ENCODE measurements at places on chromosomes 6 and 20.
A peak's percentile ranks its signal among the peaks of the same experiment; 100 is the strongest.

DNA sequence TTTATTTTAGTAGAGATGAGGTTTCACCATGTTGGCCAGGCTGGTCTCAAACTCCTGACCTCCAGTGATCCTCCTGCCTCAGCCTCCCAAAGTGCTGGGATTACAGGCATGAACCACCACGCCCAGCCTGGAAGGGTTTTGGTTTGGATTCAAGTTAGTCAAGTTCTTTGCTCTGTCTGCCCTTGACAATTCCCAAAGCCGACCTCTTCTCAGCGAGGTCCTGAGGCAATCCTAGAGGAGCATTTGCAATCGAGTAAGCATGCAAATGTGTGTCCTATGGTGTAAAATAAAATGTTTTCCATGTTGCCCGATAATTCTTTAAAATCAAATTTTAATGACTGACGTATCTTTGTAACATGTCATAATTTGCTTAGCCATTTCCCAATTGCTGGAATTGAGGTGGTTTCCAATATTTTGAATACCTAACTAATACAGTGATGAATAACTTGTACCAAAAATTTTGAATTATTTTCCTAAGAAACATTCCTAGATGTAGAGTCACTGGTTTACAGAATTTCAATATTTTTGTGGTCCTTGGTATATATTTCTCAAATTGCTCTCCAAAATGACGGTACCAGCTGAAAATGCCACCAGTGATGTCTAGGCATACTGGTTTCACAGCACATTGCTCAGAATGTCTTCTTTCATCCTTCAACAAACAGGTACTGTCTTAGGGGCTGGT lies 38.7 kb downstream of the GTF2H5 start:
- DNase-seq = no peak

DNA sequence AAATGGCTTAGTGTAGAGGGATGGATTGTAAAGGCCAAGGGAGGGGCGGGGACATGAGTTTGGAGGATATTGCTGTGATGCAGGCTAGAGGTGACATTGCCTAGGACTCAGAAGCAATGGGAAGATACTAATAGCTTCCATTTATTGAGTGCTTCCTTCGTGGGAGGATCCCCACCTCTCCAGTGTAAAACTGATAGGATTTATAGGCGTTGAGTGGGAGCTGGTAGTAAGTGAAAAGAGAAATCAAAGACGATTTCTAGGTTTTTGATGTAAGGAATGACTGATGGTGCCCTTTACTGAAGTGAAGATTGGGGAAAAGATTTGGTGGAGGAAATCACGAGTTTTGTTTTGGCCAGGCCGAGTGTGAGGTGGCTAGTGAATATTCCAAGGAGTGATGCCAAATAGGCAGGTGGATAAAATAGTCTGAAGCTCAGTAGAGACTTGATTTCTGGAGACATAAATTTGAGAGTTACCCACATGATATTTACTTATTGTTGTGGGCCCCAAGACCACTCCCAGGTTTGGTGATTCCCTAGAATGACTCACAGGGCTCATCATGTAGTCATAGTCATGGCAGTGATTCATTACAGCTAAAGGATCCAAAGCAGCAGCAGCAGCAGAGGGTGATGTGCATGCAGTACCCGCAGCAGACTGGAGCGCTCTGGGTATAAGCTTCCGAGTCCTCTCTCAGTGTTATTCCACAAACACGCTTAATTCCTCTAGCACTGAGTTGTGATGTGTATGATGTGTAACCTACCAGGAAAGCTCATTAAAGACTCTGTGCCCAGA lies 10.2 kb downstream of the RPRD1B start:
- DNase-seq = peak; percentile 23

DNA sequence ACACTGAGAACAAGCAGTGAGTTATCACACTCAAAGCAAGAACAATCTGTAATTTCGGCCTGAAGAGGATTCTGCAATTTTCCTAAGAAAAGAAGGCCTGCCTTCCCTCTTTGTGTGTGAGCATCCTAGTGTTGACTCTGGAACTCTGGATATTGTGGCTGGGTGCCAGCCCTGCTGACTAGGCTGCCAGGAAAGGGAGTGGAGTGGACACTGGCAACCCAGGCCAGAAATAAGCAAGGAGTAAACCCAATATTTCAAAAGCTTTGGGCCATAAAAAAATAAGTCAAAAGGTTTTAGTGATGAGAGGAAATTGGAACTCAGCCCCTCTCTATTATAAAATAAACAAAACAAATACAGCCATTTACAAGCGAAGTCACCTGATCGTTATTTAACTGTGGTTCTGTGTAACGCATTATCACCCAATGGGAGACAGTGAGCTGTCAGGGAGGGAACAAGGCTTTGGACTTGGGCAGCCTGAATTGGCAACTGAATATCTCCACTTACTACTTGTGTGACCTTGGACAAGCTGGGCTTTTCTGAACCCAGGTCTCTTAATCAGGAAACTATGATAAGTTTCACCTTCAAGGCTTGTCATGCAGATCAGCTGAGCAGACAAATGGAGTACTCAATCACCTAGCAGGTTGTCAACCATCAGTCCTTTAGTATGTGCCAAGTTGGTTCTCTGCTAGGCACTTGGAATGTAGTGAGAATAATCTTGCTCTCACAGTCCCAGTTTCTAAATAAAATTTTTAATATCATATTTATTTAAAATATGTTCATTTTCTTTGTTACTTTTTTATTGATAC lies 196.2 kb downstream of the PAX1 start:
- DNase-seq = no peak

- no peak for DNase-seq
Measured at GRCh38 chr20:44770484-44771171, 25.0 kb downstream of the KCNK15 start.

- DNase-seq = no peak
Measured at GRCh38 chr6:136438441-136438840, 111.8 kb downstream of the MAP7 start.

DNA sequence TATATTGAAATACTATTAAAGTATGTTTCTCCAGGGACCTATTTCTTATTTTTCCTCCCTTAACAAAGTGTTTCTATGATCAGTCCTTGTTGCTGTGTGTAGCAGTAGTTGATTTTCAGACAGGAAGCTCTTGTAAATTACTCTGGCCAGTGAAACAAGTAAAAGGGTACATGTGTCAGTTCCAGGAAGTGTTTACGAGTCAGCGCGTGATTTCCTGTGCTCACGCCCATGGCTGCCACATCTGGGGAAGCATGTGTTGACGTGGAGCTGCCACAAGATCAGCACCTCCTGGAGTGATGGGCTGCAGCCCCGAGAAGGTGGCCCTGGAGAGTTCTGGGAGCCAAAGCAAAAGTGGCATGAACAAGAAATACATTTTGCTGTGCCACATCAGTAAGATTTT lies 38.6 kb upstream of the GGTLC1 start:
- DNase-seq = peak; percentile 66
